ENCODE measurements at places on chromosomes 12 and 14.

DNA sequence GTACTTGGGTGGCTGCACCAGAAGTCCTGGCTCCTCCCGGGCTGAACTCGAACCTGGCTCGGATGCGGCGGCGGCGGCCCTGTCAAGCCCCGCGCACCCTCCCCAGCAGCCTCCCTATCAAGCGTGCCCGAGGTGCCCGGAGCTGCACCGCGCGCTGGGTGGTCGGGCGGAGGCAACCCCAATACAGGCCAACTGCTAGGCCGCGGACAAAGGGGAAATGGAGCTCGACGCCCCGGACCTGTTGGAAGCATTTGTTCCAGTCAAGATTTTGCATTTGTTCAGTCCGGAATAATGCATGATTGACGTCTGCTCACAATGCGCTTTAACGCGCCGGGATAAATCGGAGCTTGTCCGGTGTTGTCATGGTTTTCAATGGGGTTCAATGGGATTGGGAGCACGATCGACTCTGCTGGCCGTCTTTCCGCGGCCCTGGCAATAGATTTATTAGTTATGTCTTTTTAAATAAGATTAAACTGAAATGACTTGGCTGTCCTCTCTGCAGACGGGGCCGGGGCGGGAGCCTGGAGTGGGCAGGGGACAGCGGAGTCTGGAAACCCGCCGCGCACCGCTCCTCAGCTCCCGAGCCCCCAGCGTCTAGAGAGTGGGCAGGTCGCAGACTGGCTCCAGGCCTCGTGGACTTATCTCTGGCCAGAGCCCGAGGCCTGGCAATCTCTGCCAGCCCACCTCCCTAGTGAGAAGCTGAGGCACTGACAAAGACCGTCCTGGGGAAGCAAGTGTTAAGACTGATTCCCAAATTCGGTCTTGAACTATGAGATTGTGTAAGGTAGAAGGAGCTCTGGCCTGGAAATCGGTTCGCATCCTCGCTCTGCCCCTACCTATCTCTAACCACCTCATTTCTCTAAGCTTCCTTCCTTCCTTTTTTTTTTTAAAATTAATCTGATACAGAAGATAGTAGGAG, 1.7 kb upstream of the NKX2-8 start:
- peak; percentile 19 for DNase-seq

GRCh38 chr12:127680516-127680915, 586.5 kb upstream of the TMEM132C start:
- no peak for DNase-seq

GRCh38 chr14:85620947-85621346, 91.0 kb downstream of the FLRT2 start:
- DNase-seq, result no peak

DNA sequence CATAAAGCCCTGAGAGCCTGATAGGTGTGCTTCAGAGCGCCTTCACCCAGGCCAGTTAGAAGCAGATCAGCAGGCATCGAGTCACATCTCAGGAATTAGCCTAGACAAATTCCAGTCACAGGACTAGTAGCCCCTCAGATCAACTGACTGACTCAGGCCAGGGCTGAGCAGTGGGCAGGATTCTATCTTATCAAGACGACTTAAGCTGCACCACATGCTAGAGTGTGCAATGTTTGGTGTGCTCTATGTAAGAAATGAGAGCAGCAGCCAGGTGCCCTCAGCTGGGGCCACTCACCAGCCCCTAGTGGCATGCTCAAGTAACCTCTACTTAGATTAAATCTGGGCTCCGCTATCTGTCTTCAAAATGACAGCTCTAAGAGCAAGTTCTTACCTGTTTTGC, 19.7 kb upstream of the NGB start:
- no peak for DNase-seq

- no peak for DNase-seq
Observed at GRCh38 chr12:112810235-112810917, 18.8 kb downstream of the RPH3A start.

DNA sequence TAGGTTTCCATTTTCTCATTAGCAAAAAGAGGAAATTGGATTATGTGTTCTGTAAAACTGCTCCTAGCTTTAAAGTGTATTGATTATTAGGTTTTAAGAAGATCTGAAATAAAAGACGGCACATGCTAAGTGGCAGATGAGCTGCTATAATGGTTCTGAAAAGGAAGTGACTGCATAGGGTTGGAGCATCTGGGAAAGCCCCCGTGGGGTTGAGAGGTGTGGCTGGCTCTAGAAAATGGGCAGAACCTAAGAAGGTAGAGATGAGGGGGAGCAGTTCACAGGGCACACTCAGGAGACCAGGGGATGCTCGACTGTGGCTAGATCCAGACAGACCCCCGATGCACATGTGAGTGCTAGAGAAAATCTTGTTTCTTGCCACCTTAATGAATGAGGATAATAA, 1.9 kb downstream of the IFNG-AS1 start:
- DNase-seq, result peak; percentile 53

DNA sequence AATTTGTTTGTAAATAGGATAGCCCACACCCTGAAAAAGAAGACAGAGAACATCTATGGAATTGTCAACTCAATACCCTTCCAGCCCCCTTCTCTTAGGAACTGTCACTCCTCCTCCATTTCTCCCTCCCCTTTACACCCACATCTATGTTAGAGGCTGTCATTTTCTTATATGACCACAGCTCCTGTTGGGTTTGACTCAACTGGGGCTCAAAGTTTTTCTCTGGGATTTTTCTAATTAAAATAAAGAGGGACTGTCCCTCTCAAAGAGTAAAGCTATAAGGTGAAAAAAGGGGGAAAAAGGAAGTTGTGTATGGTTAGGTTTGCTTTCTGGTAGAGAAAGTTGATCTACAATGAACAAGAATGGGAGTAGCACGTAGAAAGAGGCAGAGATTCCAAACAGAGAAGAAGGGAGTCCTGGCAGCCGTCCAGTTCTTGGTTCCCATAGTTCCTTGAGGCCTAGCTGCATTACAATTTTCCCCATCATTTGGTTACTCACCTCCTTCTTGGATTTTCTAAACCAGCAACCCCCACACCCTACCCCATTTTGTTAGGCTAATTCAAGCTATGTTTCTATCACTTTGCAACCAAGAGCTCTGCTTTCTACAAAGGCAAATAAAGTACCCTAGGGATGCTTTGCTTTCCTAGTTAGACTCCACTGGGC, 44.3 kb upstream of the STK38L start:
- no peak for DNase-seq

GRCh38 chr14:51816031-51816430, 44.4 kb upstream of the GNG2 start:
- DNase-seq, result no peak

GRCh38 chr12:14403711-14404196, 38.3 kb downstream of the ATF7IP start:
- no peak for DNase-seq

DNA sequence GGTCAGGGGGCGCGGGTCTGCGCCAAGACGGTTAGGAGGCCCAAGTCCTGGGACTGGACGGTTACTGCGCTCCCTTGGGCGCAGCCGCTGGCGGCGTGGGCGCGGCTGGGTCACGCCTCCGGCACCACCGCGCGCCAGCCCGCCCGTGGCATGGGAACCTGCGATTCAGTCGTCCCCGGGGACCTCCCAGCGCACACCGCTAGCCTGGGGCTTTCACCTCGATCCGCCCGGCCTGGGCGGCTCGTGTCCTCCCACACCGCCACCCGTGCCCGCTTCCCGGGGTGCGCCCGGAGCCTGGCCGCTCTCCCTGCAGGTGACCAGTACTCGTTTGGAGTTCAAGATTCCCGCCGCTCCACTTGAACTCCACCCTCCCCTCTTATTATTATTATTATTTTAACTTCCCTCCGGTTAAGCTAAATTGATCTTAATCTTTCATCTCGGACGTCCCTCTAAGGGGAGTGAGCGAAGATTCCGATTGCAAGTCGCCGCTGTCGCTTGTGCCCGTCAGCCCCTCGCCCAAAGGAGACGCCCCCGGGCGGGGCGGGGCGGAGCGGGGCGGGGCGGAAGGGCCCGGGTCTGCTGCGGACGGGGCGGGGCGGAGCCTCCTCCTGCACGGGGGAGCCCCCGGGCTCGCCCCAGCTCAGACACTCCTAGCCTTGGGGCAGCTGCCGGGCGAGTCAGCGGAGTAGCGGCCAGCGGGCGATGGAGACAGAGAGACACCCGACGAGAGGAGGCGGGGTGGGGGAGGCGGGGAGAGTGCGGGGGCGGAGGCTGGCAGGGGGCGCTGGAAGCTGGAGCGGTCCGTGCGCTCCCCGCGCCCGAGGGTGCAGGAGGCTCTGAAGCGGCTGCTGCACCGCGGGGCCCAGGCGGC, at the start of gene KCNMB4:
KCNMB4 (plus strand) TSS at position 643 of the 871 bp plus-strand sequence. CDS start 445 bp downstream, outside the sequence.
- DNase-seq, result peak; percentile 88

DNA sequence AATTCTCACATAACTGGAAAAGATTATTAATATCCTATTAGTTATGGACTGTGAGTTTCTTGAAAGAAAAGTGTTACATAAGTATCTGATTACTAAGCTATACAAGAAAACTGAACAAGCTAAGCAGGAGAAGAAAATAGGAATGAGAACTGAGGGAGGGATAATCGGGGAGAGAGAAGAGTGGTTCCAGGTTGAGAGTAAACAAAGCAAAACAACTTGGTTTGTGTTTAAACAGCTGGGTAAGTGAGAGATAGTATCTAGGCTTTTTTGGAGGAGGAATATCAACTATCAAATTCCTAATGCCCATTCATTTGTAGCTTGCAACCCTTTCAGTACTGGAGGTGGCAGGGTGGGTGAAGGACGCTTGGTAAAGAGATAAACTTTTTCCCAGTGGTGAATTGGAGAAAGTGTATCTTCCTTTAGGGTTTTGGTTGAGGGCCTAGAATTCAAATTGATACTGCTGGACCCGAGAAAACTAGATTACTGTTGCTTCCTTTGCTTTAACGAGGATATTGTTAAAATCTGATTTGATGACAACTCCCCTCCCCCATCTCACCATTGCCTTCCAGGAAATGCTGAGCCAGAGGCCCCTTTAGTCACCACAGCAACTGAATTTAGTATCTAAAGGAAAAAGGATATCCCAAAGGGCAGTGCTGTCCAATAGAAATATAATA, 2.0 kb upstream of the SLC2A3 start:
- DNase-seq, result peak; percentile 35

- DNase-seq, result no peak
Observed at GRCh38 chr14:57487771-57488170, 5.9 kb downstream of the CCDC198 start.

DNA sequence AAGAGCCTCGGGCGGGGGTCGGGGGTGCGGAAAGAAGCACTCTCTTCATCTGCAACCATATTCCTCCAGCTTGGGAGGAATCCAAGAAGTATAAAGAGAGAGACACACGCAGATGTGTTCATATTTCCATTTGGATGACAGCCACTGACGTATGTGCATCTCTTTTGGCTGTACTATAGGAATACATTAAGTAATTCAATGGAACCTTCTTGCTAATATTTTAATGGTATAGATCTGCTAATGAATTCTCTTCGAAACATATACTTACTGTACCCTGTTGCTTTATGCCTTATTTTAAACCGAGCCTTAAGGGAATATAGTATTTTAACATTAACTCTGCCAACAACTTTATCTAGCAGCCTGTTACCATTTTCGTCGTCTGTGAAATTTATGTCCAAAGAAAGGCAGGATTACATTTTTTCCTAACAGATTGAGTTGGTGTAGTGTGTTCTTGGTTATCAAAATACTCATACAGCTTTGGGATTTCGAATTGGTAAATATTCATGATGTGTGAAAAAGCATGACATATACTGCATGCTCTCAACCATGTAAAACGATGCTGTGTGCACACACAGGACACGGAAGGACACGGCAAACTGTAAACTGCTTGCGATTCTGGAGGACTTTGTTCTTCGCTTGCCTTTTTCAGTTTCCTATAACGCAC, 84.5 kb downstream of the CCDC88C start:
- DNase-seq, result no peak

GRCh38 chr14:56888274-56888673, 78.0 kb upstream of the OTX2 start:
- DNase-seq, result no peak

- no peak for DNase-seq
Observed at GRCh38 chr12:38269897-38270296, 46.7 kb upstream of the ALG10B start.

- DNase-seq, result no peak
Observed at GRCh38 chr14:53273671-53274072, 120.5 kb upstream of the DDHD1 start.

- peak; percentile 84 for DNase-seq
Observed at GRCh38 chr12:51814311-51815088, 34.0 kb downstream of the FIGNL2 start.

DNA sequence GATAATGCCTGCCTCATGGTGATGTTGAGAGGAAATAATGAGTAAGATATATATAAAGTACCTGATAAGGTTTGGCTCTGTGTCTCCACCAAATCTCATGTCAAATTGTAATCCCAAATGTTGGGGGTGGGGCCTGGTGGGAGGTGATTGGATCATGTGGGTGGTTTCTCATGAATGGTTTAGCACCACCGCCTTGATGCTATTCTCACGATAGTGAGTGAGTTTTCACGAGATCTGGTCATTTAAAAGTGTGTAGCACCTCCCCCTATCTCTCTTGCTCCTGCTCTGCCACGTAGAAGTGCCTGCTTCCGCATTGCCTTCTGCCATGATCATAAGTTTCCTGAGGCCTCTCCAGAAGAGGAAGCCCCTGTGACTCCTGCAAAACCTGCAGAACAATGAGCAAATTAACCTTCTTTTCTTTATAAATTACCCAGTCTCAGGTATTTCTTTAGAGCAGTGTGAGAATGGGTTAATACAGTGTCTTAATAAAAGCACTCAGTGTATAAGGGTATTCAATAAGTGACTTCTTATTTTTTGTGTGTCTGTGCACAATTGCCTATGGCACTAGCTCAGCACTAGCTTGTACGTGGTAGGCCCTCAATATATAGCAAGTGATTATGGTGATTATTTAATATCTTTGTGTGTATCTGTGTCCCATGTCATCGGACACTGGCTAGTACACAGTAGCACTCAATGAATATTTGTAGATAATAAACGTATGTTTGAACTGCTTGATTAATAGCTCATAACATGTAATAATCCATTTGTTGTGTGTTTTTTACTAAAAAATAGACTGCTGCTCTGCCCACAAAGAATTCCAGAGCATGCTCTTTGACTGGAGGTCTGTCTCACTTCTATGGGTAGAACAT, 138.1 kb upstream of the LMNTD1 start:
- no peak for DNase-seq

DNA sequence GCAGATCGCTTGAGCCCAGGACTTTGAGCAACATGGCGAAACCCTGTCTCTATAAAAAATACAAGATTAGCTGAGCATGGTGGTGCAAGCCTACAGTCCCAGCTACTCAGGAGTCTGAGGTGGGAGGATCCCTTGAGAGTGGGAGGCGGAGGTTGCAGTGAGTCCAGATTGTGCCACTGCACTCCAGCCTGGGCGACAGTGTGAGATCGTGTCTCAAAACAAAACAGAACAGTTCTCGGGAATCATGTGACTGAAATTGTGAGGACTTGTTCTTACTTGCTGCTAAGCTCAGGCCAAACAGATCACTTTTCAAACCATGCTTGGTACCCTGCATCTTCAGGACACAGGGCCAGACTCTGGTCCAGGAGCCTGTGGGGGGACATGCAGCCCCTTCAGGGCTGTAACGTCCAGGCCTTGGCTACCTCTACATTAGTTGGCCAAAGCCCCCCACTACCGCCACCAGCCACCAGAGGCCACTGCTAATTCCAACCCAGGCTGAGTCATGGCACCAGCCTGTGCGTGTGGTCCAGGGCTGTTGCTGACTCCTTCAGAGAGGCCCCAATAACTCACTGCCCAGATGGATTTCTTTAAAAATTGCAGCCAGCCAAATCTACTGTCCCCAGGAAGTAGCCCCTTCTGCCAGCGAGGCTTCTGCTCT, 33.4 kb upstream of the SYNDIG1L start:
- DNase-seq, result peak; percentile 48

- peak; percentile 59 for DNase-seq
Observed at GRCh38 chr14:92914087-92914656, 8.8 kb upstream of the CHGA start.

- no peak for DNase-seq
Observed at GRCh38 chr12:47570151-47570550, 135.7 kb downstream of the RPAP3 start.

Measured in activated T-cell treated with anti-CD3 and anti-CD28 coated beads, Interleukin-2, amount 50 U/mL, for 48 hours (primary cell).